ENCODE measurements at places on chromosomes 6 and 20. TPM values are rescaled to one million over a fixed set of nuclear protein-coding genes. Genes with fewer than 3 reads are reported as not detected.

ABHD16B gene
- total RNA-seq: not detected

PEX3 gene
- total RNA-seq: 32.5 TPM

TCF19 gene
- total RNA-seq: 12.7 TPM

GRCh38 chr6:82073484-82073883 lies 174.1 kb downstream of the IBTK start:
- no peak for DNase-seq

- DNase-seq: no peak
Observed at GRCh38 chr20:57003012-57003411, 263.4 kb downstream of the BMP7 start.

DNA sequence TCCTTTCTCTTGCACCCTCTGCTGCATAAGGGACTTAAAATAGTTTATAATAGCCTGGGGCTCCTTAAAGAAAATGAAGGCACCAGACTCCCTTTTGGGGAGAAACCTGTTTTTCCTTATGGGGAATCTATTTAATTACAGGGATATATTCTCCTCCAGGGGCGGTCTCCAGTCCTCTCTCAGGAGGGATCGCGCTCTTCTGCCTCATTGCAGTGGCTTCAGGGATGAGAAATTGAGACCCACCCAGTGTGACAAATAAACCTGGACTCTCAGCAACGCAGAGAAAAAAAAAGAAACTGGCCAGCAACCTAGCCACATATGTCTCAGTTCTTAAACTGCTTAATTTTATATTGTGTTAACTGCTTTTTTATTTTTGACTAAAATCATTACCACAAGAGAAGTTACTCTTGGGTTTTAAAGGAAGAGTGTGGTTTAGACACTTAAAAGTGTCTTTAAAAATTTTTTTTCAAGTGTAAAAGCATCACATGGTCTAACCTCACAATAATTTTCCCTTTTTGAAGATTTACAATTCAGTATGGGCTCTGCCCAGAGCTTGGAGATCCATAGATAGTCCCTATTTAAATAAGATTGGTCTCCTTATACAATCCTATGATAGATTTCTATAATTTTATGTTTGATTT lies 11.7 kb upstream of the GOPC start:
- DNase-seq: no peak

All from urinary bladder (tissue), 4 donors.